ENCODE measurements at places on chromosomes 1 and 21.

DNA sequence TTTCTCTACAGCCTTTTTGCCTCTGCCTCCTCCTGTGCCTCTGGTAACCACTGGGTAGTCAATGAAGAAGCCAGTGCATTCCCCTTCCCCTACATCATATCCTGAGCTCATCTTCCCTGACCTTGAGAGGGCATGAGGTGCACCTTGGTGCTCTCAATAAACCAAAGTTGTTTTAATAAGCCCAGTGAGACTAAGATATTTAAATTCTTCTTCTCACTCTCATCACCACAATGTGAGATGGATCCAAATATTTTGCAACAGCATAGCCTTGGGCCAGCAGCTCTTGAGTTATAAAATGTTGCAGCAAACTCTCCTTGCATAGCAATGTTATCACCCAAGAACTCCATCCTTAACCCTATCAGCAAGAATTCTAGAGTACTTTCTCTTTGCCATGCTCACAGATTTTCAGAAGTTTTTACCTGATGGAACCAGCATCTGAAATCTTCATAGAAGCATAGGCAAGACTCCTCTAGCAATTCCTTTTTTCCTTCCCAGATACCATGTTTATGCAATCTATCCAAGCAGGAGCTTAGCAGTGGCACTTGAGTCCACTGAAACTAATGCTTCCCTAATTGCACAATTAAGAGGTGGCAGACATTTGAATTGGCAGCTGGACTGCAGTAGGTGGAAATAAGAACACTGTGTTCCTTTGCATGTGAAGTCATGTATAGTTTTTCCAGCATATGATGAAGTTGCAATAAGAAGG is 36.8 kb downstream of the CDC7 start:
- peak; percentile 84 for DNase-seq

- no peak for DNase-seq
Observed at GRCh38 chr1:149937759-149938158, 1.1 kb upstream of the MTMR11 start.

DNA sequence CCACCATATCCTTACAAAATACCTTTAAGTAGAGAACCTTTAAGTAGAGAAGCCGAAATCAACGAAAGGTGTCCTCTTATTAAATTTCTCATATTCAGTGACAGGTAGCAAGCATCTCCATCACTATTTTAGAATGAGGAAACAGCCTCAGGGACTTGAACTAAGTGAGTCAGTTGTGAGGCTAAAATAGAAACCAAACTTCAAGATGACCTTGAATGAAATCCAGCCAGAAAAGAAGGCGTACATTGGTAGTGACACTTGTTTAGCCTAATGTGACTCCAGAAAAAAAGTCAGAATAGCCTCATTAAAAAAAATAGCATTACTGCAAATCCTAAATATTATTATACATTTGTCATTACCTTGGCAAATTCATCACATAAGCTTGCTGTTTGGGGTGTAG is 20.1 kb downstream of the RGS8 start:
- DNase-seq: no peak

DNA sequence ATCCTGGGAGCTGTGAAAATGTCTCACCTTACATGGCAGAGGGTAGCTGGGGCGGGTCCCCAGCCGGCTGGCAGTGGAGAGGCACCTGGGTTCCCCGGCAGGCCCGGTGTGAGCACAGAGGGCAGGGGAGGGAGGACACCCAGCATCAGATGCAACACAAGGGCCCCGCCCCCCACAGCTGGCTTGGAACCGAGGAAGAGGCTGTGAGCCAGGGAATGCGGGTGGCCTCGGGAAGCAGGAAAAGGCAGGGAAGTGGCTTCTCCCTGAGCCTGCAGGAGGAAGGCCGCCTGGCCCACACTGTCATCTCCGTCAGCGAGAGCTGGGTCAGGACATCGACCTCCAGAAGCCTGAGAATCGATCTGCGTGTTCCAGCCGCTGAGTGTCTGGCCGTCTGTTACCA is 87.3 kb downstream of the SIK1 start:
- DNase-seq: no peak

GRCh38 chr1:81113688-81114087 is 687.0 kb upstream of the ADGRL2 start:
- no peak for DNase-seq

DNA sequence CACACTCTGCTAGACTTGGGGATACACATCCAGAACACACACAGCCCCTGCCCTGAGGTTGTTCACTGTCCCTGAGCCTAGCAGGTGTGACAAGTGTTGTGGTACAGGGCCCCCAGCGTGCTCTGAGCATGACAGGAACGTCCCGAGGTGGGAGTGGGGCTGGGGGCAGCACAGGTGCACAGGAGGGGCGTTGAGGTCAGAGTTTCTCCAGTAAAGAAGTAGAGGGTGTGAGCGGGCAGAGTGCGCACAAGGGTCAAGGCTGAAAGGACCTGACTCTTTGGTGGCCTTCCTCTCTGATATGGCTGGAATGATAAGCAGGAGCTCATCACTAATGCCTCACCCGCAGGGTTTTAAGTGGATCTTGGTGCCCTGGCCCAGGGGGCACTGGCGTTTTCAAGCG is 1.3 kb upstream of the FALEC start:
- DNase-seq: no peak

DNA sequence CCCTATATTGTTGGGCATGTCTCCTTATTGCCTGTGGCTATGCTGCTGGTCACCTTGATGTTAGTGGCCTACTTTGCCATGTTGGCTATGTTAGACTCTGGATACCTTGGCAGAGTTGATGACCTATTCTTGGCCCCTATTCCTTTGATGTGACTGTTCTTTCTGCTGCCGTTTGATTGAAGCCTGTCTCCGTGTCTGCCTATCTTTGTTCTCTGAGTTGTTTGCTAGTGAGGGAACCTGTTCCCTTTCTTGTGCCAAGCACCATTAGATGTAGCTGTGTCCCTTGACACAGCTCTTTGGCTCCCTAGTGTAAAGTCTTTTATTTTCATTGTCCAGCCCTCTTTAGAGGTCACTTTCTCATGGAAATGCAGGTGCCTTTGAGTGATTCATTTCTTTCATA is 28.7 kb upstream of the PAPPA2 start:
- DNase-seq: no peak

DNA sequence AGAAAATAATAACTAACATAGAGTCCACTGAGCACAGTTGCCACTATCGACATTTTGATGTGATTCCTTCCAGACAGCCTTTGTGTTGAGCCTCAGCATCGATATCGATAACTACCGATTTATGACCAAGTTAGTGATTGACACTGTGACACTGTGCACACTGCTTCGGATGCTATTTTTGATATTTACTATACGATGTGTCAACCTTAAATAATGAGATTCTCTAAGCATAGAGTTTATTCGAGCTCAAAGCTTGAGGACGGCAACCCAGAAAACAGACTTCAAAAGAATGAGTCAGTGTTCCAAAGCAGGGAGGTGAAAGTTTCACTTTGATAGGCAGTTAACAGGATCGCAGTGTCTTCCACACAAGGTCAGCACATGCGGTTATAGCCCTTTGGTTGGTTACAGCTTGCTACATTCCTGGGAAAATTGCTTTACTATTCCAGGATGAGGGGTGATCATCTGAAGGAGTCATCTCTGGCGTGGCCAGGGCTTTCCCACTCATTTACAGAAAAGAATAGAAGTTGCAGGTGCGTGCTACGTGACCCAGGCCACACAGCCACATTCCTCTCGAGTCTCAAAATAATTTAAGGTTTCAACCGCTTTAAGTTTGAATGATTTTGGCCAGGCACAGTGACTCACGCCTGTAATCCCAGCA is 53.6 kb upstream of the EFHD2 start:
- DNase-seq: no peak

DNA sequence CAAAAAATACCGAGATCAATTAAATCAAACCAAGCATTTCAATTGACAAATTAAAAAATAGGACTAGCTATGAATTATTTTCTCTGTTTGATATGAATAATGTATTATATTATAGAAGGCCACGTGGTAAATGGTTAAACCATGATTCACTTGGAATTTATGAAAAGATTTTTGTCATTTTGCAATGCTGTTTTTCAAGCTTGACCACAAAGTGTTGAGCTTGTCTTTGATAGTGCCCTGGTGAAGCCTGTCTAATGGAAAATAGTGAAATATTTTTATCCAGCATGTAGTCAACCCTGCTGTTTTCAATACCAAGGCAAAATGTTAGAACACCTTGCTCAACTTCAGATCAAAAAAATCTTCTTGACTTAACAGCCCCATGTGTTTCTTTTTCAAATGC is 288.0 kb upstream of the PRMT6 start:
- DNase-seq: no peak

GRCh38 chr1:157774412-157774811 is 2.5 kb downstream of the FCRL2 start:
- DNase-seq: no peak

DNA sequence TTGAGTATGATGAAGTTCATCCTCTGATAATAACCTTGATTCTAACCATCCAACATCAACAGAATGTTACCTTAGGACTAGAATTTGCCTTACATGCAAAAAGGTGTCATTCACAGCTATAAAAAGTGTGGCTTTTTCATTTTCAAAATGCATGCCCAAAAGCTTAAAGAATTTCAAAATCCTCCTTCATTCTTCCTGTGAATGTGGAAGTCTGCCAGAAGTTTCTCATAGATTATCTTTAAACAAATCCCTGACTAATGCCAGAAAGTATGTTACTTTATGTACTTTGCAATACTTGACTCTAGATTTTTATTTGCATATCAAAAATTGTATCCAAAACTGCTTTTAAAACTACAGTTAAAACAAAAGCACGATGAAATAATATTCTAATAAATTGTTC is 270.6 kb upstream of the ZRANB2 start:
- peak; percentile 40 for DNase-seq

- no peak for DNase-seq
Observed at GRCh38 chr1:54884135-54884586, 2.8 kb downstream of the DHCR24 start.

GRCh38 chr1:59761443-59761842 is 53.3 kb upstream of the HOOK1 start:
- DNase-seq: no peak

DNA sequence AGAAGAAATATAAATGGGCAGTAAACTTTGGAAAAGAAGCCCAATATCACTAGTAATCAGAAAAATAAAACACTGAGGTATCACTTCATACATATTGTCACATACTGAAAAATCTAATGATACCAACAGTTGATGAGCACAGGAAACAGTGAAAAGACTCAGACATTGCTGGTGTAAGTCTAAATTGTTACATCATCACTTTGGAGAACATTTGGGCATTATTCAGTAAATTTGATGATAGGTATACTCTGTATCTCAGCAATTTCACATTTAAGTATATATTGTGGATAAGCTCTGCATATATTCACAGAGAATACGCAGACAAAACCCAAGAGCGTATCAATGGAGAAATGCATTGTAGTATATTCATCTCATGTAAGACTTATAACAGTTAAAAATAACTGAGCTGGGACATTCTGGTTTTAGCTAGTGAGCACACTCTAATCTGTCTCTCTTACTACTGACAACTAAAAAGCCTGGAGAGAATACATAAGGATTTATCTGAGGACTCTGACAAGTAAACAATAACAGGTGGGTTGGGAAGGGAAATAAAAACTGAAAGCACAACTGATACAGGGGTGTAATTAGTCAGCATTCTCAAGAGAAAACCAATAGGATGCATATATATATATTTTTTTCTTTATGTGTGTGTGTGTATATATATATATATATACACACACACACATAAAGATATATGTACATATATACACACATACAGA is 212.7 kb upstream of the JUN start:
- DNase-seq: no peak

DNA sequence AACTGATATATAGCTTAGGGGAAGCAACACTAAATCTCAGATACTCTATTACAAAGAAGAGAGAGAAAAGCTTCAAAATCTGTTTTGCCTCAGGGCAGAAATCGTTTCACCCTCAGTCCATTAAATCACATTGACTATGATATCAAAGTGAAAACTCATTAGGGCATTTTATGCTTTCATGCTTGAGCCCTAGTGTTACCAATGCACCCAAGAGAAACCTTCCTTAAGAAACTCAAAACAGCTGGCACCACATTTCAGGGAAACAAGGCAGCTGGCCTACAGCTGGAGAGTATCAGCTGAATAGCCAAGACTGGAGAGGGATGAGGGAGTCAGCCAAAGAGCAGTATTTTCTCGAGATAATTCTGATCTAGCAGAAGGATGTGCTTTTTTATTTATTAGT is 14.9 kb downstream of the COLGALT2 start:
- no peak for DNase-seq

DNA sequence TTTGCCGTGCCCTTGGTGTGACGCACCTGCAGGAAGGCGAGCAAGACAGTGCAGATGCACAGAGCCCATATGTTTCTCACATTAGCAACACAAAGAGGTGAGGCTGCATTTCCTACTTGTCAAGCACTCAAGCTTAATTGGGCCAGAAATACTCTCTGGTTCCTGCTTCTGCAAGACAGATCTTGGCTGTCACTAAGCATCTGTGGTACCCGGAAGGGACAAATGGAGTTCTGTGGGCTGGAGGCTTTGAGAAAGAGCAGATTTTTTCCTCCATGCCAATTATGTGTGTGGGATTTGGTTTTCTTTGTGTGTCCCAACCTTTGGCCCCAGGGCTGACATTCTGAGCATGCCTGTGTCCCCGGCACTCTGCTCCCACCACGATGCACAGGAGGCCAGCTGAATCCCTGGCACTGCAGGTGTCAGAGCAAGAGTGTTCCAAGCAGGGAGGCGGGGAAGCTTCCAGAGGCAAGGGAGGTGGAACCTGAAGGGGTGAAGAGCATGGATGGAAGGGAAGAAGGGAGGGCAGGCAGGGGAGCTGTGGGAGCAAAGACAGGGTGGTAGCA is 52.0 kb upstream of the STUM start:
- DNase-seq: no peak

GRCh38 chr1:32400876-32401631 is 6.8 kb upstream of the BSDC1 start:
- DNase-seq: peak; percentile 31

DNA sequence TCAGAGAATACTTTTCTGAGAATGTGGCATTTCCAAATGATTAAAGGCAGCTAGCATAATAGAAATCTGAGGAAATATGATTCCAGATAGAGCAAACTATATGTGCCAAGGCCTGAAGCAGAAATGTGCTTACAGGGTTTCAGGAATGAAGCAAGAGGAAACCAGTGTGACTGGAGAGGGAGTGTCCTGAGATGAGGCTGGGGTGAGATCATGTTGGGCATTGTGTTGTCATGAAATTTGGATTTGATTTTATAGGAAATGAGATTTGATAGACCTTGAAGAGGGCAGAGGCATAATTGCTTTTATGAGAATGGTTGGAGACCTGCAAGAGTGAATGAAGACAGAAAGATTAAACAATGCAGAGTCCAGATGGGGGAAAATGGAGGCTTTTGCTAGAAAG is 338.1 kb upstream of the SNX7 start:
- peak; percentile 63 for DNase-seq

DNA sequence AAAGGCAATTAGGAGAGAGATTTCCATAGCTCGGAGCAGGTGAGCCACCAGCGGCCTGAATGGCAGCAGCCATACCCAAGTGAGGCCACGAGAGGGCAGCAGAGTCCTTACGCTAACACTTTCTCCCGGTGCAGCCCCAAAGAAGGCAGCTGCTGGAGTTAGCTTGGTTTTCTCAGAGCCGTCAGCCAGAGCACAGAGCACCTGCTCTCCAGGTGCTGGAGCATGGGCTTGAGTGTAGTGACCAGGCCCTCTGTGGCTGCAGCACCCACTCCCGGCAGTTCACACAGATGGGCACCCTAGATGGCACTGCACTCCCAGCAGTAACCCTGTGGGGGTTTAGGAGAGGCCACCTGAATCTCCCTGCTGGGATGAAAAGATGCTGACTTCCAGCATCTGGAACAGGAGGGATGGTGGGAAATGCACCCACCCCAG is 45.8 kb downstream of the TMCC2 start:
- DNase-seq: no peak
